ENCODE measurements at places on chromosomes 12 and 14. TPM values are rescaled to one million over a fixed set of nuclear protein-coding genes. Genes with fewer than 3 reads are reported as not detected.

OR4Q2 gene
- not detected for total RNA-seq

SERPINA9 gene
- total RNA-seq, result not detected

FGF6 gene
- total RNA-seq, result not detected

TSPAN19 gene
- not detected for total RNA-seq

ASIC1 gene
- total RNA-seq, result 0.65 TPM

BBOF1 gene
- total RNA-seq, result 10.6 TPM

PTPRR gene
- total RNA-seq, result 0.87 TPM

KRT71 gene
- total RNA-seq, result under 0.01 TPM

SUOX gene
- total RNA-seq, result 17.7 TPM

KRT72 gene
- not detected for total RNA-seq

NGB gene
- not detected for total RNA-seq

SLC8A3 gene
- not detected for total RNA-seq

KRT79 gene
- not detected for total RNA-seq

PARP2 gene
- total RNA-seq, result 13.0 TPM

VRTN gene
- not detected for total RNA-seq

NXPH4 gene
- not detected for total RNA-seq

GIT2 gene
- total RNA-seq, result 33.3 TPM

MUCL1 gene
- total RNA-seq, result not detected

KDM2B gene
- total RNA-seq, result 34.7 TPM

FLRT2 gene
- total RNA-seq, result 21.3 TPM

ACSS3 gene
- 1.2 TPM for total RNA-seq

MYF6 gene
- total RNA-seq, result not detected

PROX2 gene
- not detected for total RNA-seq

ASCL1 gene
- total RNA-seq, result not detected

PLEKHH1 gene
- 1.2 TPM for total RNA-seq

CAPZA3 gene
- total RNA-seq, result not detected

BHLHE41 gene
- 0.22 TPM for total RNA-seq

ESPL1 gene
- 7.7 TPM for total RNA-seq

GYS2 gene
- not detected for total RNA-seq

PIWIL1 gene
- not detected for total RNA-seq

RILPL2 gene
- 0.87 TPM for total RNA-seq

FIGNL2 gene
- not detected for total RNA-seq

GUCY2C gene
- 0.11 TPM for total RNA-seq

IL26 gene
- total RNA-seq, result not detected

PRKAG1 gene
- 72.2 TPM for total RNA-seq

SDR39U1 gene
- 14.1 TPM for total RNA-seq

GAS2L3 gene
- 2.7 TPM for total RNA-seq

Data from placental epithelial cell (primary cell).